MM.1S (cell line): ENCODE measurements at places on chromosomes 11 and 22.
A peak's percentile ranks its signal among the peaks of the same experiment; 100 is the strongest.

GRCh38 chr11:116043857-116044256 is 539.6 kb upstream of the CADM1 start:
- no peak for DNase-seq

- DNase-seq = no peak
These were observed 63.6 kb upstream of the LRRC4C start for GRCh38 chr11:41522899-41523672.

DNA sequence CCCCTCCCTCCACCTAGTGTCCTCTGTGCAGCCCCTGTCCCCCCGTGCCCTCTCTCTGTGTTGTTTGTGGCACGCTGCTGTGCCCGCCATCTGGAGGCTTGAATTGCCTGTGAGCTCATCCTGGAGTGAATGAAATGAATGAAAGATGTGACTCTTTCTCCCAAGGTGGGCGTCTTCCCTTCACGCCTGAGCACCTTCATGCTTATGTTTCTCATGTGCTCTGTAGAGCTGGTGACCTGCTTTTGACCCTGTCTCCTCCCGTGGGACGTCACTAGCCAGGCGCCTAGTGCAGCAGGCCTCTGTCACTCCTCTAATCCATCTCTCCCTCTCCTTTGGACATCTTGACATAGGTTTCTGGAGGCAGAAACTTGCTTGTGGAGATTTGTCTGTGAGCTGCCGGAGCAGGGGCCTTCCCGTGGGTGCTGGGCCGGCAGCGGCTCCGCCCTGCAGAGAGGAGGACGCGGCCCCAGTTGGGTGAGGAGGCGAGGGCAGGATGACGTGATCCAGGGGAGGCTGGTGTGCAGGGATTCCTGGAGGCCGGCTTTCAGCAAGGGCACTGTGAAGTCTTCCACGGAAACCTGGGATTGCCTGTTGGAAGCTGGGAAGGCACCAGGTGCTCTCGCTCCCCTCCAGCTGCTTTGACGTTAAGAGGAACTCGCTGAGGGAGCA is 40.6 kb downstream of the MUC6 start:
- no peak for DNase-seq

- DNase-seq = peak; percentile 21
These were observed 92.7 kb upstream of the TBCEL start for GRCh38 chr11:120931057-120931779.

GRCh38 chr11:44277196-44278090 is 32.5 kb downstream of the ALX4 start:
- no peak for DNase-seq

- DNase-seq = no peak
These were observed 324.4 kb downstream of the BRD1 start for GRCh38 chr22:49503321-49503720.

- no peak for DNase-seq
These were observed 23.3 kb downstream of the DKK3 start for GRCh38 chr11:11985016-11985715.

- DNase-seq = no peak
These were observed 38.2 kb upstream of the UBASH3B start for GRCh38 chr11:122617297-122617696.

DNA sequence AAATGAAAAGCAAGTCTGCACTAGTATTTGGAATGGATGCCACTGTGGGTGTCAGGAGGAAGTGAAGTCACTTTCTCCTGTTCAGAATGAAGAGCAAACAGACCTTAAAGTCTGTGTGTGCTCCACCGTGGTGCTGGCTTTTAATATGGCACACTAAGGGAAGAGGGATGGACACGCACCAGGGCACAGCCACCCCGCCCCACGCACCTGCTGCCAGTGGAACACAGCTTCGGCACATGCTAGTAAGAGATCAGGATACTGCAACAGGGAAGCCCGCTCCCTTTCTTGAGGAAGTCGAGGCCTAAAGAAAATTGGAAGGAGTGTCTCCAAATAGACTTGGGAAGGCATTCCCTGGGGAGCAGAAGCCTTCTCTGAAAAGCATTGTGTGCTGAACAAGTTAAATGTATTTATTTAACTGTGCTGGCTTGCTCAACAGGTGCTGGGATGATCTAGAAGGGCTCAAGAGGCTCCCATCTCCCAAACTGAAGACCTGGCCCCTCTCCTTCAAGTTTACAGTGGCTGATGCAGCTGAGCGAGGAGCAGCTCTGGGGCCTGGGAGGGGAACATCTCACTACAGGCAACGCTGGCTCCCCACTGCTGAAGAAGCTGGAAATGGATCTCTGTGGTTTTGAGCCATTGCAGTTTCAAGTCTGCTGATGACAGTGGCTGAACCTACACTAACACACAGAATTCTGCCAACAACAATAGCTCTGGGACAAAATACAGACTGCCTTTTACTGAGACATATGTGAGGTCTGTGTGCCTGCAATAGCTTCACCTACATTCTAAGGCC is 504.6 kb upstream of the B3GAT1 start:
- no peak for DNase-seq
